ENCODE measurements at places on chromosomes 4 and X.

DNA sequence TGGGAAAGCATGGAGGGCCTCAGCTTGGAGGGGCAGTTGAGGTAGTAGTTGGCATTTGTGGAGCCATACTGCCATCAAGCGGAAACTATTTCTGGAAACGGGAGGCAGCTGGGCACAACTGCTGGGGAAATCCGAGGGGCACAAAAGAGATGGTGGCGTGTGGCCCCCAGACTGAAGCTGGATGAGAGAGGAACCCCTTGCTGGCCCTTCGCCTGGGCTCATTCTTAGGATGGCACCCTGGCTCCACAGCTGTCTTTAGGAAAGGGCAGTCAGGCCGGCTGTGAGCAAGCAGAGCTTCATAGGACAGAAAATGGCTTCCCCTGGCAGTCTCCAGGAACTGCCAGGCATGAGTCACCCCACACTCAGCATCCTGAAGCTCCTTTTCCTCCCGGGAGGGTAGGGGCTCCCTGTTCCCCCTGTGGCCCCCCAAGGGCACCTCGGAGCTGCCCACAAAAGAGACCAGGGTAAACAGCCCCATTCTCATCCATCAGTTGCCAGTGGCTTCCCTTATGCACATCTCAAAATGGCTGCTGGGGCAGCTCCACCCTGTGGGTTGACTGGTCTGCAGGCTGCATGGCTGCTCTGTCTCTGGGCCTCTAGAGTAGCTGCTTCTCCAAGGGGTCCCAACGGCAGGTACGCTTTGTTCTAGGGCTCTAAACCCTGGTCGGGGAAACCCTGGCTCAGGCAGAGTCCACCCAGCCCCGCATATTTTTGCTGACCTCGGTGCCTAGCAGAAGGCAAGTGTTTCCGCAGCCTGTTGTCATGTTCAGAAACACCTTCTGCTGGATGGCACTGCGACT, 64.7 kb downstream of the NBDY start:
- DNase-seq: no peak

- no peak for DNase-seq
Observed at GRCh38 chr4:72797486-72797885, 228.5 kb upstream of the ADAMTS3 start.

DNA sequence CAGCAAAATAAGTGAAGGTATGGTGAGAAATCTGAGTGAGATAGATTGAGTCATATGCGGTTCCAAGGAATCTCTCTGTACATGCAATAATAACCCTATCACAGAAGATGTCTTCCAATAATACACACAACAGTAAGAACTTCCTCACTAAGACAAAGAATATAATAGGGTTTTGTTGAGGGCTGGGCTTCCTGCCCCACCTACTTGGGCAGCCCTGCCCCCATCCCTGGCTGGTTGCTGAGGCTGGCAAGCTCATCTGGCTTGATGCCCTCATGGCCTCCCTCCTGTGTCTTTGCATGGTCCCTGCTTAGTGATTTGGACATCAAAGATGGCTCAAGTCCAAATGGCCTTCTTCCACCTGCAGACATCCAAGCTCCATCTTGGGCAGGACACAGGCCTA, 2.7 kb downstream of the GEMIN8 start:
- DNase-seq: no peak

DNA sequence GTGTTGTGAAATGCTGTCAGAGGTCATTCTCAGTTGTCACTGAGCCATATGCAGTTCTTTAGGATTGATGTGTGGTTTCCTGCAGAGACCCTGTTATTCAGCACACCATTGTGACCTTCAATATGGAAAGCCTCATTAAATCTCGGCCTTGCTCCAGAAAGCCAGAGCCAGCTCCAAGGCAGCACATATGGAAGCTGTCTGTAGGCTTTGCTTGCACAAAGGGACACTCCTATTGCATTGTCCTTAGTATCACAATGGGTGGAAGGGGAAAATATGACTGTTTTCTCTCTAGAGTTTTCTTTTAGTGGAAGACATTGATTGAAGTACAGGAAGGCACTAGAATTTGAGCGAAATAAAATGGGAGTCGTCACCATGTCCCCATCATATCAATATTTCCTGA, 179.0 kb downstream of the CEP135 start:
- no peak for DNase-seq

DNA sequence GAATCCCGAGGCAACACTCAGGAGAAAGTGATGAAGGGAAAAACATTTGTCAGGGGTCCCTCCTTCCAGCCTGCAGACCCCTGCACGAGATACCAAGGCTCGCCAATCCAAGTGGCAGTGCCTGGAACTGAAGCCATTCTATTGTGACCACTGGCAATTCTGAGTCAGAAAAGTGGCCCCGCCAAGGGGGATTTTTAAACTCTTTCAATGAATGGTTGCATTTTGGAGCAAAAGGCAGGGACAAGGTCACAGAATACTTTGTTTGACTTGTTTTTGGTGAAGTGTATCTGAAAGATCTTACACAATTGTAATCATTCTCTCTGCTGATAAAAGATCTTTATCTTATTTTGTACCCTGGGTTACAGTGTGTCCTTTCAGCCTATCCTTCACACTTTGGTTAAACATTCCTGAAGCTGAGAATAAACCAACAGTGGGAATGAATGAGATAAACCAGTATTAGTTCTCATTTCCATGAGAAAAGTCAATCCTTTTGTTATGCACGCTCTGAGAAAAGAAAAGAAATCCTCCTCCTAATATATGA, 115.9 kb upstream of the PDLIM3 start:
- DNase-seq: no peak

DNA sequence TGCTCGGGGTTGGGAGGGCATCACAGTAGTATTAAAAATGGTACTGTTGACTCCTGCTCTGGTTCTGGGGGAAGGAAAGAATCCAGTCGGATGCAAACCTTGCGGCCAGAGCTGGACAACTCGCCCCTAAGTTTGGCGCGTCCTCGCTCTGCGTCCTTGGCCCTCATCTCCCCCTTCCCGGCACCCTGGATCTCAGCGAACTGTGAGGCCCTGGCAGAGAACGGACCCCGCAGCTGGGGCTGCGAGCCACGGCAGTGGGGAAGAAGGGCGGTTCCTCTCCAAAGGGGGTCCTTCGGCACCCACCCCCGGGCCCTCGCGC, 14.0 kb downstream of the ARHGEF6 start:
- DNase-seq: no peak

DNA sequence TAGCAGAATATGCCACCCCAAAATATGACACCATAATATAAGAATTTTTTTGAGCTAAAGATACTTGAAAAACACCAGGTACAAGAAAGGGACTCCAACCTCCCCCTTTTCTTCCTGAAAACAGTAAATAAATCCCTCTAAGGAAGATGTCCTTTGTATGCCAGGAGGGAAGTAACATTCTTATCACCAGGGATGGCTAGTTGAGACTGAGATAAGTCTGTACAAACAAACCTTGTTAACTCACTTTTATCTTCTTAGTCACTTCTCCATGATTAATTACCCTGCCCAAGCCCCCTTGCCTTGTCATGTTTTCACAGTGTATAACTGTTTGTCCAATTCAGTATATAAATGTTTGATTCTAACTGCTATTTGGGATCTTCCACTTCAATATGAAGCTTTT, 888.0 kb downstream of the PCDH18 start:
- no peak for DNase-seq

DNA sequence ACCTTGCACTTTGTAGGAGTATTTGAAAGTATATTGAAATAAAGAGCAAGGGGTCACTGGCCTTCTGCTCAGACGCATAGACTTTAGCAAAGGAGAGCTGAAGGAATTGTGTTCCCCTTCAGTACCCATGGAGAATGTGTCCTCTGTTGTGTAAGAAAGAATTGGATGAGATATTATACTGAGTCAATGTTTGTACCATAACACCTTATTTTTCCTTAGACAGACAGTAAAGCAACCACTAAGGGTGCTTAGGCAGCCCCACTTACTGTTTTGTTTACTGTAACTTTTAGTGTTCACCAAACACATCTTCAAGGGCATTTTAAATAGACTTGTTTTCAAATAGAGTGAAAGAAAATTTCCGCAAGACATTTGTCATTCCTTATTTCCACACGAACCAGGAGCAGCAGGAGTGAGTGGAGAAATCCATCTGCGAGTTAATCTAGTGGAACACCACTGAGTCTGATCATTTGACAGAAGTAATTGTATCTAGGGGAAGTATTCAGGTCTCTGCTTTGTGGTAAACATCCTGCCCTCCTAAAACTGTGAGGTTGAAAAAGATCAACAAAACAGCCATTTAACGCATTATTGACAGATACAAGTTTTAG, 89.5 kb downstream of the SLIT2 start:
- DNase-seq: no peak

- DNase-seq: no peak
Observed at GRCh38 chr4:129378364-129378763, 282.4 kb downstream of the C4orf33 start.

GRCh38 chrX:84475101-84475500, 27.2 kb downstream of the HDX start:
- DNase-seq: no peak

GRCh38 chrX:102155806-102156179, at the start of gene BEX5:
BEX5 (minus strand) TSS chrX:102155977; CDS start chrX:102154265, 1,712 bp downstream.
- DNase-seq: peak; percentile 68

GRCh38 chrX:1391370-1391706, 575 bp downstream of the SLC25A6 start:
- DNase-seq: no peak

DNA sequence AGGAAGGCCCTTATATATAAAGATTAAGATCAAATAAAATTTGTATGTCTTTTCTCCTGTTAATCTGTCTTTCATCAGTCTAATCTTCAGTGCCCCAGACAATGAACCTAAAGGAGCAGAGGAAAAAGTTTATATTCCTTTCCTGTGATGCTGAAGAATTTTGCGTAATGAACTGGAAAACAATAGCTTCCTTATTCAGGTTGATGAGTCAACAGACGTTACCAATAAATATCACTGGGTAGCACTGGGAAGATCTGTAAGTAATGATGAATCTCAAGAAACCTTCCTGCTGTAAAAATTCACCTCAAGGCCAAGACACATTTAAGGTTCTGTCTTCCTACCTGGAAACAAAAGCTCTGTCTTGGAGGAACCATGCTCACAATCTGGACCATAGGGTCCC, 25.5 kb downstream of the CDKN2AIP start:
- DNase-seq: no peak
